ENCODE measurements at places on chromosomes 2 and 18. TPM values are rescaled to one million over a fixed set of nuclear protein-coding genes. Genes with fewer than 3 reads are reported as not detected.

DNA sequence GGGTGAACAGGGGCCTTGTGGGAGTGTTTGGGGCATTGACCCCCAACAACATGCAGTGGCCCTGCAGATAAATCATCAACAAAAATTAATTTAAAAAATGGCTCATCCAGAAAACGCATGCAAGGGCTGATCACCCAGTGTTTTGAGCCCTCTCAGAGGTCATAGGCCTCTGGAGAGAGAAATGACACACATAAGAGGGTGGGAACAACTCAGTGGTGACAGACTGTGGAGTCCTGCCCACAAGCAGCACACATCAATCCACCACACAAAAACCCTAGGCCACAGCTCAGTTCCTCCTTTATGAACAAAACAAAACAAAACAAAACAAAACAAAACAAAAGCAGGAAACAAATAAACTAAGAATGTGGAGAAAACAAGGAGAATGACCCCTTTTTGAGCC is 351.7 kb upstream of the SPHKAP start:
- no peak for DNase-seq

GRCh38 chr2:98334439-98335078 is 11.7 kb upstream of the CNGA3 start:
- no peak for DNase-seq

DNA sequence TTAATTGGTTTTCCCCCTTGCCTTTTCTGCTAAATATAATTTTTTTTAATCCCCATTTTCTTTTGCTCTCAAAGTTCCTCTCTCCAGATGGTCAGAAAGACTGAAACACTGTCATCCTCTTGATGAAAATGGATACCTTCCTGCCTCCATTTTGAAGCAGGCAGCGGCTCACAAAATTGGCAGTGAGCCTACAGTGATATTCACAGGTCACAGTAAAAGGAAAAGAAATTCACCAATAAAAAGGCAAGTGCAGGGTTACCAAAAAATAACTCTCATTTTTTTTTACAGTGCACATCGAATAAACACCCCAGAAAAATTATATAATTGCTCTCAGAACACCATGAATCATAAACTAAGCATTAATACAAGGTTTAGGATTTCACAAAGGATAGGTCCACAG is 307.5 kb downstream of the TCF4 start:
- no peak for DNase-seq

DNA sequence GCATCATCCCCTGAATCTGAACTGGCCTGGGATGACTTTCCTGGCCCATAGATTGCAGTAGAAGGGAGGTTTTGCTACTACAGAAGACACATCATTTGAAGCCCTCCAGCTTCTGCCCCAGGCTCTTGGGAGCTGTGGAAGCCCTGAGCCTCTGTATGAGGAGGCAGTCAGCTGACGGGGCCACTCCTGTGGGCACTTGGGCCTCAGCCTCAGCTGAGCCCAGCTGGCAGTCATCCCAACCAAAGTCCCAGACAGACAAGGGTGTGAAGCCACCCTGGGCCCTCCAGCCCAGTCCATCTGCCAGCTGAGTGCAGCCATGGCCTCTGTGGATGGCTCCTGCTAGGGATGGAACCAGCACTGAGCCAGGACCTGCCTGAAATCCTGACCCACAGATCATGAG is 502.3 kb upstream of the HS6ST1 start:
- DNase-seq, result no peak

DNA sequence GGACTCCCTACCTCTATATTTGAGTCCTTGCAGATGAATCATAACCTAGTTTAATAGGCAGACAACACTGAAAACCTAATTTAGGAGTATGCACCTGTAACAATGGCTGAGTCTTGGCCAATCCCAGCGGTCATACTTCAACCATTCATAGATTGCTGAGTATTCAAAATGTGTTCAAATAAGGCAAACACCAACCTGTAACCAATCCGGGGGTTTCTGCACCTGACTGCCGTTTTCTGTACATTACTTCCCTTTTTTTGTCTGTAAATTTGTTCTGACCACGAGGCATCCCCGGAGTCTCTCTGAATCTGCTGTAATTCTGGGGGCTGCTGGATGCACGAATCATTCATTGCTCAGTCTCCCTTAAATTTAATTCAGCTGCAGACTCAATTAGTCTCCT is 338.6 kb downstream of the STK39 start:
- DNase-seq, result no peak

- DNase-seq, result no peak
Measured at GRCh38 chr2:72573232-72573631, 252.6 kb downstream of the EXOC6B start.

GRCh38 chr2:181742922-181743722 is 62.8 kb upstream of the NEUROD1 start:
- no peak for DNase-seq

GRCh38 chr2:3656762-3657721 is 958 bp upstream of the ALLC start:
- no peak for DNase-seq

DNA sequence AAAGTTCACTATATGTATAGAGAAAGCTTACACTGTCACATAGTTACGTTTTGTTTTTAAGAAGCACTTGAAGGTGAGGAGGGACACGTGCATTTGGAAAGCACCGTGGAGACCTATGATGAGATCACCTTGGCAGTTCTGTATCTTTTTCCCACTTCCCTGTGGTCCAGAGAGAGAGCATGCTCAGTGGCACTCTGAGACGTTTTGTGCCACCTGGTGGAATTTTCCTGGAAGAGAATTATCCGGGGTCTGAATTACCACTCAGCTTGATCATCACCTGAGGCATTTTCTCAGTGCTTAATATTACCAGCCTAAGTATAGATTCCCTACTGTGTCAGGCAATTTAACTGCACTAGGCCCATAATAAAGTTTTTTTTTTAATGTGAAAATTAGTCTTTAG is 469.4 kb upstream of the SMIM21 start:
- DNase-seq, result no peak

- DNase-seq, result no peak
Measured at GRCh38 chr18:23879966-23880565, 134.5 kb upstream of the TTC39C start.

GRCh38 chr2:112623913-112624777 is 21.6 kb upstream of the SLC20A1 start:
- peak; percentile 79 for DNase-seq

DNA sequence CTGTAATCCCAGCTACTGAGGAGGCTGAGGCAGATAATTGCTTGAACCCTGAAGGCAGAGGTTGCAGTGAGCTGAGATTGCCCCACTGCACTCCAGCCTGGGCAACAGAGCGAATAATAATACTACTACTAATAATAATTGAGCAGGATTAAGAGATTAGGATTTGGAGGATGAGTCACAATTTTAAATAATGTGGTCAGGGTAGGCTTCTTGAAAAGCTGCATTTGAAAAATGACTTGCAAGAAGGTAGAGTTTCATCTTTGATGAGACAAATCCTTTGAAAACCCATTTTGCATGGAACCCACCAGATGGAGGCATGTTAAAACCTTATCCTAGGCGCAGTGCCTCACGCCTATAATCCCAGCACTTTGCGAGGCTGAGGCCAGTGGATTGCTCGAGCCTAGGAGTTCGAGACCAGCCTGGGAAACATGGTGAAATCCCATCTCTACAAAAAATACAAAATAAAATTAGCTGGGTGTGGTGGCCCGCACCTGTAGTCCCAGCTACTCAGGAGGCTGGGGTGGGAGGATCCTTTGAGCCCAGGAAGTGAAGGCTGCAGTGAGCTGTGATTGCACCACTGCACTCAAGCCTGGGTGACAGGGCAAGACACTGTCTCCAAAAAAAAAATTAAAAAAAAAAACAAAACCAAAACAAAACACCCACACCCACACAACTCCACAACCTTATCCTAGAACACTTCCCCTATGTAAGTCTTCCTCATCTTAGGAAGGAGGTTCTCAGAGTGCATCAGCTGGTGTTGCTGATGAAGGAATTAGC is 3.3 kb upstream of the ATP8B1 start:
- DNase-seq, result no peak

DNA sequence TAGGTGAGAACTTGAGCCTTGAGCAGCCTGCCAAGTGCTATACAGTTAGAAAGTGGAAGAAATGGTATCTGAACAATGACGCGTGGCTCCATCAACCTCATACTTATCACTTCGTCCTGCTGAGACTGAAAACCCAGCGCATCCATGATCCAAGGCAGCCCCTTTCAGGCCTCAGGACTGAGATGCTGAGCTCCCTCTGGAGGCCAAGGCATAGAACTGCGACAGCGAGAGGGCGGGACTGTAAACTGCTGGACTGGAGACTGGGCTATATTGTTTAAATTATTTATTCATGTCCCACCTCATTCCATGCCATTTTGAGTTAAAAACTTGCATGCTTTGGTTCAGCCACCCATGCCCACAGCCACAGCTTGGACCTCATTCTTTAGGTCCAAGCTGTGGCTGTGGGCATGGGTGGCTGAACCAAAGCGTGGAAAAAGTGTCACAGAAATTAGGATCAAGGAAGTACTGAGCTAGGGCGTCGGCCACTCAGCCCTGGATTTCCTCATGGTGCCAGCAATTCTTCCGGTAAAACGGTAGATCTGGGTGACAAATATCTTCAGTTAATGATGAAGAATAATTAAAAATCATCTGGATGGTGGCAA is 195.5 kb downstream of the L3MBTL4 start:
- no peak for DNase-seq

GRCh38 chr2:226835420-226835795 is 446 bp upstream of the RHBDD1 start:
- no peak for DNase-seq

GRCh38 chr18:26646901-26647300 is 98.5 kb upstream of the KCTD1 start:
- no peak for DNase-seq

- DNase-seq, result no peak
Measured at GRCh38 chr18:61750840-61751668, 141.8 kb downstream of the RNF152 start.

GRCh38 chr18:58662118-58662517 is 9.1 kb upstream of the MALT1 start:
- DNase-seq, result no peak

- no peak for DNase-seq
Measured at GRCh38 chr18:7619676-7620075, 52.6 kb downstream of the PTPRM start.

- peak; percentile 54 for DNase-seq
Measured at GRCh38 chr18:79365701-79366100, 30.0 kb upstream of the NFATC1 start.

DNA sequence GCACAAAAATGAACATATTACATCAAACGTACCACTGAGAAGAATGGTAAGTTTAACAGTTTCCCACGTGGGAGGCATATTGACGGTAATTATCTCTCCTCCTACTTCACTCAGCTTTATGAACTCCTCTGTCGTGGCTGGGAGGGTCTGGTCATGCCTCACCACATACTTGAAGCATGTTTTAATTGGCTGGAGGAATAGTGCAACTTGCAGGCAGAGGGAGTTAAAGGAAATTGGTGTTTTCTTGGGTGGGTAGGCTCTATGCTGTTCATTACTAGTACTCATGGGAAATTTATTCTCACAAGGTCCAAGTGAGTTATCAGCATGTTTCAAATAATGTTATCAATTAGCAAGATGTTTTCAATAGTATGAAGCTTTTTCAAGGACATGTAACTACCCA is 767.0 kb downstream of the PLCL1 start:
- DNase-seq, result no peak

- DNase-seq, result no peak
Measured at GRCh38 chr2:65017335-65017734, 28.1 kb downstream of the SLC1A4 start.

DNA sequence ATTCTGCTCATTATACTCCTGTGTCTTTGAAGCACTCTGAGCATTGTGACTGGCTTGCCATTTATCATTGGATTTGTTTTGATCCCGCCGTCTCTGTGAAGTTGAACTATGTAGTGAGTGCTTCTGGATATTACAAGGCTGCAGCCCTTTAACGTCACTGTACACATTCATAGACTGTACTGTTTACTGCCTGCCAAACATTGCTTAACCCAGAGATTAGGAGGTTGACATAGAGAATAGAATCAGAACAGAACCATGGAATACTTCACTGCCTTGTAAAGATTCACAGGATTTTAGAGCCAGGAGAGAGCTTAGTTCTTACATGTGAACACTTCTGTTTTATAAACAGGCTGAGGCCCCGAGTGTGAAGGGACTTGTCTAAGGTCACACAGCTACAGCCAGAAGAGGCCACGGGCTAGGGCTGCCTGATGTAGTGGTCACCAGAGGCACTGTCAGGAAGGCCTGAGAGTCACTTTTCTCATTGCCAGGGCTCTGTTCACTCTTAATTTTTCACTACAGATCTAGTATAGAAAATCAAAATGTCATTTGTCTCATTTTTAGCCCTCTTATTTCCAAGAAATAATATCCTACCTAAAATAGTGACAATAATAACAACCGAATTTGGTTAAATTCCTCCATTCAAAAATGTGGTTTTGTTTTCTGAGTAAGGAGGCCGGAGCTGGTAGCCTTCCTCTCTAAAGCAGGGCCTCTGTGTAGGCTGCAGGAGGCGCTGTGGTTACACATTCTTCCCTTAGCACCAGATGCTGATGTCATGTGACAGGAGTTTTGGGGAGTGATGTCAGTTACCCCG is 87.9 kb downstream of the UGGT1 start:
- DNase-seq, result peak; percentile 82

DNA sequence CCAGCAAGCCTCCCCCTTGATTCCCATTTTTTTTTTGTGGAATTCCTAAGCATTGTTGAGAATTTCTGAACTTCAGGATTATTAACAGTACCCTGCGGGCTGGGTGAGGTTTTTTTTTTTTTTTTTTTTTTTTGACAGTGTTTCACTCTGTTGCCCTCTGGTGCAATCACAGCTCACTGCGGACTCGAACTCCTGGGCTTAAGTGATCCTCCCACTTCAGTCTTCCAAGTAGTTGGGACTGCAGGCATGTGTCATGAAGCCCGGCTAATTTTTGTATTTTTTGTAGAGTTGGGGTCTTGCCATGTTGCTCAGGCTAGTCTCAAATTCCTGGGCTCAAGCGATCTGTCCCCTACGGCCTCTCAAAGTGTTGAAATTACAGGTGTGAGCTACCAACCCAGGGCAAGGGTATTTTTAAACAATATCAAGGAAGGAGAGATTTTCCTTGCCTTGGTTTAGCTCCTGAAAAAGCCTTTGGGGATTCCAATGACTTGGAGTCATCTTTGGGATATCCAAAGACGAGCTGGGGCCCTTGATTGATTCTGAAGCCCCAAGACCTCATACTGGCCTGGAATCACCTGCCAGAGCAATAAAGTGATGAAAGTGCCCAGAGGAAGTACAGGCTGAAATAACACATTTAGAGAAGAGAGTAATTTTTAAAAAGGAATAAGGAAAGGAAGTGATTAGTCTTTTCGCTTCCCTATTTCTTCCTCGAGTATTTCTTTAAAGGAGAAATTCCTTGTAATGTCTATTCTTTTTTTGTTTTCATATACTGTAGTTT is 240.2 kb downstream of the TGIF1 start:
- DNase-seq, result no peak

DQX1 gene
- not detected for total RNA-seq

APLF gene
- total RNA-seq, result 6.5 TPM

PROC gene
- total RNA-seq, result not detected

M1AP gene
- total RNA-seq, result not detected

MYCN gene
- 0.43 TPM for total RNA-seq

FSHR gene
- not detected for total RNA-seq

CENPA gene
- total RNA-seq, result not detected

CSRNP3 gene
- 2.9 TPM for total RNA-seq

LGALSL gene
- 13.1 TPM for total RNA-seq

FRZB gene
- total RNA-seq, result 4.3 TPM

PHLPP1 gene
- 4.8 TPM for total RNA-seq

RESP18 gene
- not detected for total RNA-seq

CNDP1 gene
- total RNA-seq, result not detected

SCN3A gene
- total RNA-seq, result 0.35 TPM

PTH2R gene
- not detected for total RNA-seq

Data from cardiac septum (tissue), 1 donor.